Panc1 (cell line): ENCODE measurements at places on chromosomes 16 and 17.

DNA sequence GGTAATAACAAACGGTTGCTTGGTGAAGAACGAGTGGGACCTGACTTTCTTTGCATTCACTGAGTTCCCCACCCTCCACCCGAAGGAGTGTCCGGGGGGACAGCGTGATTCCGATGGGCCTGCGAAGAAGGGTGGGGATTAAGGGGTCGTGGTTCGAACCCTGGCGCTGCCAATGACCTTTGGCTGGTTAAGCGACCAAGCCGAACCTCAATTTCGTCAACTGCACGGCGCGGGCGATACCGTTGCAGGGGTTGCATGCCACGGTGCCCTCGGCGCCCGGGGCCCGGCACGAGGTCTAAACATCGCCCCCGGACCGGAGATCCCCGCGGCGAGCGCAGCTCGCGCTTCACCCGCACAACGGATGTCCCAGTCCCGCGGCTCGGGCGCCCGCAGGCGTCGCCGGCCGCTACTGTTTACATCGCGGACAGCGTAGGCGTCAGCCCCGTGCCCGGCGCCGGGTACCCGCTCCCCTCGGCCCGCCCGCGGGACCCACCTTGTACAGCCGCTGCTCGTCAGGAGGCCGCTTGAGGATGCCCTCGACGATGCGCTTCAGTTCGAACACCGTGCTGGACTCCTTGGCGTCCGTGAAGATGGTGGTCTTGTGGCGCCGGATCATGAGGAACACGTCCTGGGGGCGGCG lies 460 bp downstream of the ELOB start:
- DNase-seq, result no peak

DNA sequence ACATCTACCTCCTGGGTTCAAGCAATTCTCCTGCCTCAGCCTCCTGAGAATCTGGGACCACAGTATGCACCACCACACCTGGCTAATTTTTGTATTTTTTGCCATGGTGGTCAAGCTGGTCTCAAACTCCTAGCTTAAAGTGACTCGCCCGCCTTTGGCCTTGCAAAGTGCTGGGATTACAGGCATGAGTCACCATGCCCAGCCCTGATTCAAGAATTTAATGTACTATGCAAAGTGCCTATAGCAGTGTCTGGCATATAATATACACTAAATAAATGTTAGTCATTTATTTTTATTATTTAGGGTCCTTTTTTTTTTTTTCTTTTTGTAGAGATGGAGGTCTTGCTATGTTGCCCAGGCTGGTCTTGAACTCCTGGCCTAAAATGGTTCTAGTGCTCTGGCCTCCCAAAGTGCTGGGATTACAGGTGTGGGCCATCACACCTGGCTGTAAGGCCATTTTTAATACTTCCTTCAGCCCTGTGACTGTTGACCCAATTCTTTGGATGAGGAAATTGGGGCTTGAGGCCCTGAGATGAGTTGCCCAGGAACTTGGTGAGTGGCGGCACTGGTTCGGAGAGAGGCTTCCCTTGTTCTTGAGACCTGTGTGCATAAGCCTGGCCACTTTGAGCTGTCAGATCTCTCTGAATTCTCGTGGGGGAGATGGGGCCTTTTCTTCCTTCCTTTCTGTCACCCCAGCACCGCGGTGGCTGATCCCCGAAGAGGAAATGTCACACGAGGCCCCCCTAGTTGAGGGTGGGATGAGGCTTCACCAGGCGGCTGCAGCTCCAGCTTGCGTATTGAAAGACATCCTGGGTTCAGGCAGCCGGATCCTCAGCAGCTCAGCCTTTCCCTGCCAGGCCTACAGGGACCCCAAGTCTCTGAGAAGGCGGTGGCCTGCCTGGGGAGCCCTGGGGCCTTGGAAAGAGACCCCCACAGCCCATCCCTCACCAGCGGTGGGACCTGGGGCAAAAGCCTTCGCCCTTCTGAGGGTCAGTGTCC lies 38.7 kb downstream of the LAT start:
- no peak for DNase-seq

- no peak for DNase-seq
These were observed 12.6 kb downstream of the THRA start for GRCh38 chr17:40075201-40075941.

GRCh38 chr17:74729368-74729767 lies 7.7 kb upstream of the RAB37 start:
- DNase-seq, result no peak

DNA sequence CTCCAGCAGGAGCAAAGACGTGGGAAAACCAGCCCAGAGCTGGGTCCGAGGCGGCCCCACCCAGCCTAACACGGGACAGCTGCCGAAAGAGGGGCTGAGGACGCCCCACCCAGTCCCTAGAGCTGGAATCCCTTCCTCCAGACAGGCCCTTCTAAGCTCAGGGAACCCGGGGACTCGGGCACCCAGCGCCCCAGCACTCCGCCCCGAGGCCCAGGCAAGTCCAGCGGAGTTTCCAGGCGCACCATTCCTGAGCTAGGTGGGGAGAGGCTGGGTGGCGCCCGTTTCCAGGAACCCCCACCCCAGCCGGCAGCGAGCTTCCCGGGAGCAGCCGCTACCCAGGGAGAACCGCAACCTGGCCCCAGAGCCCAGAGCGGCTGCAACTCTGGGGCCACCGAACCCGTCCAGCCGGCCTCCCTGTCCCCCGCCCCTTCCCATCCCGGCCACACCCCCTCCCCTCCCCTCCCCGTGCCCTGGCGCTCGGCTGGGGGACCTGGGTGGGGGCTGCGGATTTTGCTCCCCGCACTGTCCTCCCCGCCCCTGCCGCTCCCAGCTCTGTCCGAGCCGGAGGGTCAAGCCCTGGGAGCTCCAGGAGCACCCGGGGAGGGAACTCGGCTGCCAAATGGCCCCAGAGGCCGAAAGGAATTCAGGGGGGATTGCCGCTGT lies 536 bp downstream of the TMC6 start:
- no peak for DNase-seq

DNA sequence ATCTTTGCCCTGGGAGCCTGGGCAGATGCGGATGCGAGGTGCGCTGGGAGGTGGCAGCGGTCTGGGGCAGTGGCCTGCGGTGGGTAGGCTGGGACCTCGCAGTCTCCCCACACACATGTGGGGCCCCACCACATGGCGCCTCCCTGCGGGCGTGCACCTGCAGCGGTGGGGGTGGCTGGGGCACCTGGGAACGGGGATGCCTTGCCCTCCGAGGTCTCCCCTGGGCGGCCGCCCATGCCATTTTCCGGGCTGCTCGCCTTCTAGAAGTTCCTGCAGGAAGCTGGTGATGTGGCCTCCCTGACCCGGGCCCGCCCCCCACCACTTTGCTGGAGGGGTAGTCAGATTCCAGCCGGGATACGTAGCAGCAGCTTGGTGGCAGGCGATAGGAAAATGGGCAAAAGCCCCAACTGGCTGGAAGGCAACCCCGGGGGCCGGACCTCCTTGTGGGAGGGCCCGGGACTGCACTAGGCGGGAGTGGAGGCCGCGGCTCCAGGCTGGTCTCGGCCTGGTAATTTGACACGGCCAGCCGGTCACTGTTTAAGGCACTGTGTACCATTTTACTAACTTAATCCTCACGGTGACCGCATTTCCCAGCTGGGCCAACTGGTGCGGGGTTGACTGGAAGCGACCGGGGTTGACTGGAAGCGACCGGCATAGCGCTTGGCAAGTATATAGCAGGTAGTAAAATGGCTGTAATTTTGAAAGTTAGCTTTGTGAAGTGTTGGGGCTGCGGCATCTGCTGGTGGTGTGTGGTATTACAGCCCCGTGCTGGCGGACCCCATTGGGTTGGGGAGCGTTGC lies 38.5 kb downstream of the IGF2BP1 start:
- peak; percentile 27 for DNase-seq
